COR-L47 (cell line): ENCODE measurements at places on chromosomes 7 and 10.

- no peak for DNase-seq
Measured at GRCh38 chr7:44604941-44605340, 1.5 kb upstream of the OGDH start.

DNA sequence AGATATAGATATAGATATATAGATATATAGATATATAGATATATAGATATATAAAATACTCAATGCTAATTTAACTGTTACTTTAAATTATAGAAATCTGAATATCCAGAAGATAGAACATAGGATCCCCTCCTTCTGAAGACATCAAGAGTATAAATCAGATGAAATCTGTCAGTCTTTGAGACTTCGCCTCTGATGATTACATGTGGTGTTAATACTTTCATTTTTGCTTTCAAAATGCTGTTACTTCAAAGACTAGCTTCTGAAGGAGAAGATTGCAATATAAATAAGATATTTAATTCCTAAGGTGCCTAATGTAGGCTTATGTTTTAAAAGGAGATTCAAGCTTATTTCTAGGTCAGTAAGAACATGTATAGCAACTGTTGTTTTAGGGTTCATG, 180.4 kb downstream of the TSPAN12 start:
- DNase-seq, result no peak

DNA sequence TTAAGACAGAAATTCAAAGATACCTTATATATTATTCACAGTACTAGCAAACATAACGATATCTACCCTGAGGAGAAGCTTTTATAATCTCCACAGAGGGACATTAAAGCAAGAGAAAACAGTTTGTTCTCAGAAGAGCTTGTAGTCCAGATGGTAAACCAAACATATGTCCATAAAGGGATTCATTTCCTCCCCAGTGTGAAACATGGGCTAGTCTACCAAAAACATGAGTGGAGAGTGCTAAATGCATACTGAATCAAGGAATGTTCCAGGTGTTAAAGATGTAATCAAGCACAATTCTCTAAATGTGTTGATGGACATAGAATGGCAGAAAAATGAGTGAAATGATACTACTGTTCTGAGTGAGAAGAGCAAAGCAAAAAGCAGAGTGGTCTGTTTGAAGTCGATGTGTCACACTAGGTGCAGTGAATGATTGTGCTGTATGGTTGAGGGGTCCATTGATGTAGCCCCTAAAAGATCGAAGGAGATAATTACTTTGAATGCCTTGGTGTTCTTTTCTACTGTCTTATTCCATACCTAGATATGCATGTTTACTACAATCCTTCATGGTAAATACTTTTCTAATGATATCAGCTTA, 25.3 kb downstream of the BCAP29 start:
- no peak for DNase-seq

GRCh38 chr7:148398844-148399365, 191.7 kb upstream of the C7orf33 start:
- DNase-seq, result no peak

DNA sequence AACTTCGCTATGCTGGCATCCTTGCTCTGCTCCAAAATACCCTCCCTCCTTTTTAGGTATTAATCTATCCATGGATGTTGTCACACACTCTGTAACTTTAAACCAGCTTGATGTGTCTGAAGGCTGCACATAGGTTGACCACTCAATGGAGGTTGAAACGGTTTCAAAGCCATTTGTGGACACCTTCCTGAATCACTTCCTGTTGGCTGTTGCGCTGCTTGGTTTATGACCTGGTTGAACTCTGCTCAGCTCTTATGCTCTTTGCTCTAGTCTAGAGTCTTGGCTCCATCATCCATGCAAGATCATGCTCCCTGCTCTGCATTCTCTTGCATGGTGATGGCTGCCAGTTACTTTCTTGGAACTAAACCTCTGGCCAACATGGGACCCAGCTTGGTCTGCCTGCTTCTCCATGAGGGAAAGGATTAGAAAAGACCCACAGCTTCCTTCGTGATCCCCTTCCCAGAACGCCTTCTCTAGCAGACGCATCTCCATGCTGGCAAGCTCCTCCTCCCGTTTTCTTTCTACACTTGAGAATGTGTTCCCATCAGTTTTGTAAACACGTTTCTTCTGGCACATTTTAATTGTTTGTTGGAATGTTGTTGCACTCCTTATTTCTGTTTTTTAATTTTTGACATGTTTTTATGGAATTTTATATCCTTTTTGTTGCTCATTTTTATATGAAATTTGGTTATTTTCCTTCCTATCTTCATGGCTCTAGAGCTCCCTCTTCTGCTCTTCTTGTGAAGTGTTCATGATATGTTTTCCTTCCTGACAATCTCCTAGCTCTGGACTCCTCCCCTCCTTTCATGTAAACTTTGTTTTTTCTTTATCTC, 149.8 kb downstream of the XPNPEP1 start:
- no peak for DNase-seq

- no peak for DNase-seq
Measured at GRCh38 chr10:11465406-11465805, 146.0 kb downstream of the USP6NL start.

DNA sequence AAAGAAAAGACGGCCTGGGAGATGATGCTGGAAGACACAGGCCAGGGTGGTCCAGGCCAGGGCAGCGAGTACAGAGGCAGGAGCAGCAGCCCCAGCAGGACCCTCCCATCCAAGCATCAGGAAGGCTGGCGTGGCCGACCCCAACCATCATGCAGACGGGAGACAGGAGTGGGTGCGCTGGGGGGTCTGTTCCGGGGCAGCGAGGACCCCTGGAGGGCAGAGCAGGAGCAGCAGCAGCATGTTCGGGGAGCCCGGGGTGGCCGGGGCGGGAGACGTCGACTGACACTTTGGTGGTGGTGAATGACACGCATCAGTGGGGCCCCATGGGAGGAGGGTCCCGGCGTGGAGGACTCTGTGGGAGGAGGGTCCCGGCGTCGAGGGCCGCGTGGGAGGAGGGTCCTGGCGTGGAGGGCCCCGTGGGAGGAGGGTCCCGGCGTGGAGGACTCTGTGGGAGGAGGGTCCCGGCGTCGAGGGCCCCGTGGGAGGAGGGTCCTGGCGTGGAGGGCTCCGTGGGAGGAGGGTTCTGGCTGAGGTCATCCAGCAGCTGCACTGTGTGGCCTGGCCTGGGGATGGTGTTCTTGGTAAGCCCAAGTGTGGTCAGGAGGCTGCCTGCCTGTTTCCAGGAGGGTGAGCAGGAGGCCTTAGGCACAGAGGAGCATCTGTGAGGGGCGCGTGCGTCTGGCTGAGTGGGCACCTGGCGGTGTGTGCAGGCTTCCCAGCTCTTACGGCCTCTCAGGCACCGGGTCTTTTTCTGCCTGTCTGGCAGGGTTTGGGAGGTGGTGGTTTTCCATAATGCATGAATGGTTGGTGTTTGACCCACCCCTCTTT, 38.9 kb downstream of the FAM20C start:
- DNase-seq, result no peak

DNA sequence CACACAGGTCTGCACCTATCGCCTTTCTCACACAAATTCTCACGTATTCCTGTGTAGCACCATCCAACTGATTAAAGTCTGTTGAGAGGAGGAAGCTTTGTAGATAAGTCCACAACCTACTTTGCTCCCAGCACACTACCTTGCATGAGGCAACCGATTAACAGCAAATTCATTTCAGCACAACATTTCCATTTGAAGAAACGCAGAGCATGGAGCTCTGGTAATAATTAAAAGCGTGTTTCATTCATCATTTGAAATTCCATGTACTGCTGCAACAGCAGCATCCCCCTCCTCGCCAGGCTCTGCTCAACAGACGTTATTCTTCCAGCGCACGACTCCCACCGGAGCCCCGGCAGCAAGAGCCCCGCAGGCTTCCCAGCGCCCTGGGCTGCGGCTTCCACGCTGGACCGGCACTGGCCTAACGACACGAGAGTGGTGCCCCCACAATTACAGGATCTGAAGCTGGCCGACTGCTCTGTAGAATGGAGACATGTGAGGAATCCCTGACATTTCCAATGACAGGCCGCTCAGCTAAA, 118.8 kb downstream of the DIP2C start:
- no peak for DNase-seq

- DNase-seq, result no peak
Measured at GRCh38 chr7:128112018-128112780, 81.0 kb upstream of the LRRC4 start.

GRCh38 chr7:772861-773621, 46.0 kb upstream of the PRKAR1B start:
- DNase-seq, result no peak

GRCh38 chr10:74718208-74718607, 108.2 kb upstream of the KAT6B start:
- DNase-seq, result no peak

DNA sequence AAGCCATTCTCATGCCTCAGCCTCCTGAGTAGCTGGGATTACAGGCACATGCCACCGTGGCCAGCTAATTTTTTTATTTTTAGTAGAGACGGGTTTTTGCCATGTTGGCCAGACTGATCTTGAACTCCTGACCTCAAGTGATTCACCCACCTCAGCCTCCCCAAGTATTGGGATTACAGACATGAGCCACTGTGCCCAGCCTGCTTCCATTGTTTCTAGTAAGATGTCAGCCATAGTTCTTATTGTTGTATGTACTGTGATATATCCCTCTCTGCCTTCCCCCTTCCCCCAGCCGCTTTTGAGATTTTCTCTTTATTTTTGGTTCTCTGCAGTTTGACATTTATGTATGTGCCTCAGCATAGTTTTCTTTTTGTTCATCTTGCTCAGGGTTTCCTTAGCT, 87.9 kb upstream of the KLF14 start:
- no peak for DNase-seq

GRCh38 chr7:95066737-95067530, 159.5 kb downstream of the PPP1R9A start:
- no peak for DNase-seq

DNA sequence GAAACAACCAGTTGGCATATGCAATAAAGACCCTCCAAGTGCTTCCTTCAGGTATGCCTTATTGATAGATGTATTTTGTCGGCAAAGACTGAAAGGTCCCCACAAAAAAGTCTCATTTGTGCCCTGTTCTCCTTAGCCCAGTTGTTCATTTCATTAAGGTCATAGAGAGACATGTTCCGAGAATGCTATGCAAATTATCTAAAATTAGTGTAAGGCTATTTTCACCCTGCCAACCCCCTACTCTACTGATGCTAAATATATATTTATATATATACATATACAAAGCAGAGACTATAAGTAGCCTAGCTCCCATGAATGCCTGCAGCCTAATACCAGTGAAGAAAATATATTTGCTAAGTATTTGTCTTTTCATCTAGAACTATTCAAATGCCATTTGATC, 96.7 kb upstream of the ADO start:
- no peak for DNase-seq

DNA sequence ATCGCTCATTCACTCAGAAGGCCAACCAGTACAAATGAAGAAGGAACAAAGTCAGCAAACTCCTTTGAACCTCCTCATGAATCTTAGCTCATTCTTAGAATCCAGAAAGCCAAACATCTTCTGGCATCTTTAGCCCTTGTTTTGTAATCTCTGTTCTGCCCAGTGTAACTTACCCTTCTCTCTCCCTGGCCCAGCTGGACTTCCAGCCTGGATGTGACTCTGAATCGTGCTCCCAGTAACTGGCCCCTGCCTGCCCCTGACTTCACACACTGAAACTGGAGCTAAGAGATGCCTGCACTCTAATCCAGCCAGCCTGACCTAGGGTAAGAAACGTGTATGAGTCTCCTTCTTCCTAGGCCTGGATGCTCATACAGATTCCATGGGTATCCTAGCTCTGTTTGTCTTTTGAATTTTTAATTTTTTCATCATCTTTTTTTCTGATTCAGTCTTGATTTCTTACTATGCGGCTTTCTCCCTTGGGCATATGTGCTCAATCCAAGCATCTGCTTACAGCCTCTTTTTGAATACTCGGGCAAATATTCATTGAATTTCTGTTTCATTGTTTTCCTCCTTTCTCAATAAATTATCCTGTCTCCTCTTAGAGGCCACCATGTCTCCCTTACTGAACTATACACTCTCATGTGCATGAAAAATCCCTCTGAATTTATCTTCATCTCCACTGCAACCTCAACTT, 845.6 kb upstream of the AUTS2 start:
- no peak for DNase-seq

DNA sequence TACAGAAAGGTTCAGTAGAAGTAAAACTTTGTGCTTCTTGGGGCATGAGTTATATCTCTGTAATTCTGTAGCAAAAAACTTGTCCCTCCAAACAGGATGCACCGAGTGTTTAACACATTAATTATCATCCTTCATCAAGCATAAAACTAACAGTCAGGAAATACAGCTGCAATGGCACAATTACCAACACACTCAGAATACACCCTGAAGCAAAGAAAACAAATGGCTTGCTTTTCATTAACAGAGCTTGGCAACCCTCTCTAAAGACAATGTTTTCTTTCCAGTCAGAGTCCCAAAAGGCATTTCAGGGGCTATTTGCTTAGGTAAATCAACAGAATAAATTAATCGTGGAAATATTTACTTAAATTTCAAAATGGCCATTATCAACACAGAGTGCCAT, 107.7 kb downstream of the ICA1 start:
- DNase-seq, result peak; percentile 74
